ENCODE measurements at places on chromosomes 11 and 22.

DNA sequence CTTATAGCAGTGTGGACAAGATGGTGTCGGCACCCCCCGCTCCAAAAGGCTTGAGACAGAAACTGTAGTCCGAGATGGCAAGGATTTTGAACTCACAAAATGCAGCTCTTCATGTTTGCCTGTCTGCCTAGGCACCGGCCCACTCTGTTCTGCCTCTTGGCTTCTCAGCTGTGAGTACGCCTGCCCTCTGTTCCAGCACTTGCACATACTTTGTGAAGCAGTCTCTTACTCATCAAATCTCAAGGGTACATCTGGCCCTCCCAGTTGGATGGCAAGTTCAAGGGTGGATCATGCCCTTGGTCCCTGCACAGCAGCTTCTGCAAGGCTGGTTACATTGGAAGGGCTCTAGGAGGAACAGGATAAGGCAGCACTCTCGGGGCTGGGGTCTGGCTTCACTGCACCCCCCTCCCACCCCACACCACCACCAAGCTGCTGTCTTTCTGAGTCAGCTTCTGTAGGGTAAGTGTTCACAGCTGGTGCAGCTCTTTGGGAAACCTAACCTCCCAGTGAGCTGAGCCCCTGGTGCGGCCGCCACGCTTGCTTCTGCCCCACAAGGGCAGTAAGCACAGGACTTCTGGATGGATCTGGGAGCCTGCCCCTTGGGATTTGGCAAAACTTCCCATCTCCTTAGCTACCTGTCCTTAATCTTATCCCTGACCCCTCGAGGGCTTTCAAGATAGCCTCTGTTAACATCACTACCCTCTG is 37.2 kb downstream of the FAM83F start:
- DNase-seq: no peak

- peak; percentile 40 for DNase-seq
These were observed 1.3 kb upstream of the BDNF start for GRCh38 chr11:27701355-27702105.

- DNase-seq: no peak
These were observed 4.4 kb downstream of the TSPO start for GRCh38 chr22:43155789-43156188.

GRCh38 chr11:281486-282161 is 3.4 kb downstream of the NLRP6 start:
- DNase-seq: no peak

- no peak for DNase-seq
These were observed 12.6 kb downstream of the IL10RA start for GRCh38 chr11:117998664-117999353.

DNA sequence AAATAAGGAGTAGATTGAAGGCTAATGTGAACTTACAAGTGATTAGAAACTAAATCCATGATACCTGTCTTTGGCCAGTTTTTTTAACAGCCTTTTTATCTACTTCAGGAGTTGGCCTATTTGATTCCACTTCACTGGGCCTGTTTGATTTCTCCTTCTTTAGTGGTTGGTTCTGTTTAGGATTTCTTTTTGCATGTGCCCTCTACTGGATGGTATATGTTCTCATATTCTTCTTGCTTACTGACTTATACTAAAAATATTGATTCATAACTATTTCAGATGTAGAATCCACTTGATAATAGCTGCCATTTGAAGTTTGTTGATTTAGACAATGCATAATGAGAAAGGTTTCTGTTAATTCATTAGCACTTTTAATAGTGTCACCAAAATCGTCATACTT is 53.9 kb downstream of the USP47 start:
- DNase-seq: no peak
